CD4-positive, alpha-beta T cell treated with Interleukin-1 beta for 1 hour (primary cell): ENCODE measurements at places on chromosomes 1 and 21.

DNA sequence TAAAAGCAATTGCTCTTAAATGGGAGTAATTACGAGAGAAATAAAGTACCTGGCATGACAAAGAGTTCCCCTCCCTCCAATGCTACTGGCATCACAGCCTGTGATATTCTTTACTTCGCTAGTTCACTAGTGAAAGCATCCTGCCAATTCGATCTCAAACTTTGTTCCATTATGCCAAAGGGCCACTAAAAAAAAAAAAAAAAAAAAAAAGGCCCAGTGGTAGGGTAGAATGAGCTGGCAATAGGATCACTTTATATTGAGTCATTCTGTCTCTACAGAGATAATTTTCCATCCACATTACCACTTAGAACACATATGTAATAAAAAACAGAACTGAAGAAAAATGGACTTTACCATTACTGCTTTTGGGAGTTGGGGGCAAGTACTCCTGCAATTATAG is 11.2 kb downstream of the PUM1 start:
- DNase-seq, result no peak

GRCh38 chr21:39712976-39713375 is 32.0 kb upstream of the IGSF5 start:
- DNase-seq, result no peak

GRCh38 chr1:101137144-101138126 is 99.4 kb upstream of the S1PR1 start:
- DNase-seq, result no peak

GRCh38 chr1:14320518-14320917 is 278.0 kb upstream of the KAZN start:
- DNase-seq, result no peak

- peak; percentile 0 for DNase-seq
Measured at GRCh38 chr1:7549277-7550161, 221.6 kb upstream of the VAMP3 start.

DNA sequence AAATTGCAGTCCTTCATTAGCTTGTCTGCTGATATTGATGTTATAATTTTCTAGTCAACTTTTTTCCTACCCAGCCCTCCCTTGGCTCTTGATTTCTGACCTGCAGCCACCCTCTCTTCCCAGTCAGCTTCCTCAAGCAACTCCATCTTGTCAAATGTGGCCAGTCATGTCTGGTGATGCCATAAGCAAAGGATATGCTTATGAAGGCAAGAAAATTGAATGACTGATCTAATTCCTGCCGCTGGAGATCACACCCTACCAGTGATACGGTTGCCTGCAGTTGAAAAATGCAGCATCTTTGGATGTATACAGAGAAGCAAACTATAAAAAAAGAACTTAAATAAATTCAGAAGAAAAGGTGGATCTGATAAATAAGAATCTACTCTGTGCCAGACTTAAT is 297.1 kb upstream of the DAB1 start:
- no peak for DNase-seq

DNA sequence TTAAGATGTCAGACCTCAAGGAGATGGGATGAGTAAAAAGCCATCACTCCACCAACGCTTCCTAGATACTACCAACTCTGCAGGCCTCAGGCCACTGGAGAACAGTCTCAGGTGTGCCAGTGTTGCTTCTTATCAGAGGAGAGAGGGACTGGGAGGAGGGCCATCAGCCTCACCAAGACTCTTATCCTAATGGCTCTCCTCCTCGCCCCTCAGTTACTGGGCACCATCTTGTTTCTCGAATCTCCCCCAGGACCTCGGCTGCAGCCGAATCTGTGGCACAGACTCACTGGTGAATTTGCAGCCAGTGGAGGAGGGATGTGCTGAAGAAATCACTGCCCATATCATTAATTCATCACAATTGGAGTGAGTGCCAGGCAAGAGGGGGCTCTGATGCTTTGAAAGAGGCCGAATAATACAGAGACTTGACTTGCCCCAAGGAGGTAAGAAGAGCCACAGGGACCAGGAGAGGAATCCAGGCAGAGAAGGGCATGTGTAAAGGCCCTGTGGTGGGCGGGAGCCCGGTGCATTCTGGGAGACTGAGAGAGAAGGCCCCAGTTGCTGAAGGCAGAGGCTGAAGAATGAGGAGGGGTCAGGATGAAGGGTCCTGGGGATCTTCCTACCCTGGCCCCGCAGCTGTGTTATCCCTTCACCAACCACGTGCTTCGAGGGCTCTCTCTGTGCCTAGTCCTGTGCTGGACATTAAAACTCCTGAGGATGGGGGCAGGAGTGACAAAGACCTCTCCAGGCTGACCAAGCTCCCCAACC is 129.8 kb downstream of the PTPRU start:
- no peak for DNase-seq
